Spinal cord (tissue), 10 donors: ENCODE measurements at places on chromosomes 1 and 21. TPM values are rescaled to one million over a fixed set of nuclear protein-coding genes. Genes with fewer than 3 reads are reported as not detected.

Gene DRAXIN
- 5.8 TPM for total RNA-seq

DNA sequence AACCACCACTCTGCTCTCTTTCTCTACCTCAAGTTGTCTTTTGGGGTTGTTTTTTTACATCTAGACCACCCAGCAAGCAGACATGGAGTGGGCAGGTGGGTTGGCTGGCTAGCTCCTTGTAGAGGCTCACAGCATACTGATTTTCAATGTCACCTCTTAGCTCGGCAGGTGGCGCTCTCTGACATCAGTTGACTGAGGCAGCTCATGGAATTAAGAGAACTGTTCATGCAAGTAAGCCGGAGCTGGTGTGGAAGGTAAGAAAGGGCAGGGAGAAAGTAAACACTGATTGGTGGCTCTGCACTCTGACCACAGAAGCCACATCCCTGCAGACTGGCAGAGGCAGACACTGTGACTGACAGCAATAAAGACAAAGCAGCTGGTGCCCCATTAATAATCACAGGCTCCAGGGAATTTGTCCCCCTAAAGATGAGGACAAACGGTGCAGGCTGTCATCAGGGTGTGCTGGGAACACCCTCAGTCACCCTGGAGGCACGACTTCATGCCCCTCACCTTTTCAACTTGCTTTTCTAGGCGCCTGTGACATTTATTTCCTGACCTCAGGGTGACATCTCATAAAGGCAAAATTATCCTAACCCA, 226.8 kb downstream of the LMX1A start:
- no peaks in the 10 kb centered on the region for H3K4me1 ChIP-seq
- H3K27ac ChIP-seq: no peak overlapping the region
- H3K4me3 ChIP-seq: no peak overlapping the region
- no peaks in the 10 kb centered on the region for H3K36me3 ChIP-seq
- peak; percentile 96 for DNase-seq
- no peaks in the 10 kb centered on the region for H3K27me3 ChIP-seq

GRCh38 chr1:5111581-5111980, 457.2 kb downstream of the AJAP1 start:
- H3K4me1 ChIP-seq: no peaks in the 10 kb centered on the region
- H3K36me3 ChIP-seq: no peaks in the 10 kb centered on the region
- H3K27me3 ChIP-seq: no peaks in the 10 kb centered on the region
- H3K27ac ChIP-seq: no peak overlapping the region

GRCh38 chr21:44525391-44526095, 14.5 kb downstream of the KRTAP10-1 start:
- no peaks in the 10 kb centered on the region for H3K27me3 ChIP-seq
- H3K27ac ChIP-seq: no peak overlapping the region
- no peak overlapping the region for H3K4me3 ChIP-seq
- no peaks in the 10 kb centered on the region for H3K36me3 ChIP-seq
- H3K4me1 ChIP-seq: no peaks in the 10 kb centered on the region

- no peaks in the 10 kb centered on the region for H3K36me3 ChIP-seq
- no peaks in the 10 kb centered on the region for H3K27me3 ChIP-seq
- no peak overlapping the region for H3K27ac ChIP-seq
- DNase-seq: no peak
- no peaks in the 10 kb centered on the region for H3K4me1 ChIP-seq
Observed at GRCh38 chr1:52571783-52572182, 18.9 kb upstream of the TUT4 start.

Gene SELENON
- total RNA-seq: 20.5 TPM

Gene THAP3
- total RNA-seq: 17.4 TPM

GRCh38 chr1:111212634-111213335, 12.3 kb upstream of the DENND2D start:
- H3K4me3 ChIP-seq: no peak overlapping the region
- no peaks in the 10 kb centered on the region for H3K4me1 ChIP-seq
- no peak for DNase-seq
- H3K36me3 ChIP-seq: no peaks in the 10 kb centered on the region
- no peak overlapping the region for H3K27ac ChIP-seq

Gene LAPTM5
- total RNA-seq: 13.8 TPM

DNA sequence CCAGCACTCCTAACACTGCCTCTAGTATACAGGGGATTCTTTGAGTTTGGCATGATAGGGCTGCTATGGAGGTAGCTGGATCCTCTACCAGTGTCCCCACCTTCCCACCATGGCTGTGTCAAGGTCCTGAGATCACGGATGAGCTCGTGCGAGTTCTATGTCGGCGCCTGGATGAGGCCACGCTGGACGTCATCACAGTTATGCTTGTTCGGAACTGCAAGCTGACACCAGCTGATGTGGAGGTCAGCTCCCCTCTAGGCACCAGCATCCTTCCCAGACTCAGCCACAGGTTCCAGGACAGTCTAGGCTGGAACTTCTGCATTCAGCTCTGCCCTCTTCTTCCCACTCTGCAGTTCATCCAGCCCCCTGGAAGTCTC, 15.2 kb downstream of the HYI start:
- no peak for DNase-seq
- no peak overlapping the region for H3K4me3 ChIP-seq
- no peak overlapping the region for H3K27ac ChIP-seq
- peaks cover 79% of the 10 kb centered on the region for H3K36me3 ChIP-seq

GRCh38 chr1:97159342-97159741, 437.8 kb downstream of the PTBP2 start:
- no peaks in the 10 kb centered on the region for H3K36me3 ChIP-seq
- no peaks in the 10 kb centered on the region for H3K4me1 ChIP-seq
- no peak overlapping the region for H3K27ac ChIP-seq
- no peak for DNase-seq

DNA sequence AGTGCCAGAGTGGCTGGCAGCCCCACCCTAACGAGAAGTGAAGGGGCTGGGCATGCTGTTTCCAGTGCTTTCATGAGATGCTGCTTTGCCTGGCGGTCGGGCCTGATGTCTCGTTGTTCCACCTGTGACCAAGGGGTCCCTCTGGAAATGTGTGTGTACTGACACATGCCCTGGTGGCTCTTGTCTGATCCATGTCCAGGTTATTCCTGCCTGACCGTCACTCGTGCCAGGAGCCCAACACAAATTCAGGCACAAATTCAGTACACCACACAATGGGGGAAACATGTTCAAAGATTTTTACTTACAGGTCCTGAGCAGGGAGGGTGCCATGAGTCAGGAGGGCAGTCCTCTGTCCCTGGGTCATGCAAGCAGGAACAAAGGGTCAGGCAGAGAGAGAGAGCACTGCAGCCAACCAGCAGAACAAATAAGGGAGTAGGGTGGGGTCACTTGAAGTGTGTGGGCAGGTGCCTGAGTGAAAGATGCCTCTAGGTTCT, 76.3 kb downstream of the ADARB1 start:
- peaks cover 17% of the 10 kb centered on the region for H3K36me3 ChIP-seq
- H3K4me3 ChIP-seq: no peak overlapping the region
- peaks cover 32% of the 10 kb centered on the region for H3K4me1 ChIP-seq
- no peak for DNase-seq

DNA sequence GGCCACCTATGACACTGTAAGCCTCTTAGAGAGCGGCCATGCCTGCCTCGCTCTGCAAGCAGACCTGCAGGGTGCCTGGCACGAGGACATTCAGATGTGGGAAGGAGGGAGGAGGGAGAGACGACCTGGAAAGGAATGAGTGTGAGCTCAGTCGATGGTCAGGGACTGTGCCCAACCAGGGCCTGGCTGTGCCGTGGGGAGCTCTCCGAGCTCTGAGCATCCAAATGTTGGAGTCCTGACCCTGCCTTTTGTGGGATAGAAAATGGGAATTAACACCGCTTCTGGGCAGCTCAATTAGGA, 7.3 kb downstream of the CSTB start:
- H3K36me3 ChIP-seq: peaks cover 38% of the 10 kb centered on the region
- no peak overlapping the region for H3K27ac ChIP-seq
- no peaks in the 10 kb centered on the region for H3K27me3 ChIP-seq

DNA sequence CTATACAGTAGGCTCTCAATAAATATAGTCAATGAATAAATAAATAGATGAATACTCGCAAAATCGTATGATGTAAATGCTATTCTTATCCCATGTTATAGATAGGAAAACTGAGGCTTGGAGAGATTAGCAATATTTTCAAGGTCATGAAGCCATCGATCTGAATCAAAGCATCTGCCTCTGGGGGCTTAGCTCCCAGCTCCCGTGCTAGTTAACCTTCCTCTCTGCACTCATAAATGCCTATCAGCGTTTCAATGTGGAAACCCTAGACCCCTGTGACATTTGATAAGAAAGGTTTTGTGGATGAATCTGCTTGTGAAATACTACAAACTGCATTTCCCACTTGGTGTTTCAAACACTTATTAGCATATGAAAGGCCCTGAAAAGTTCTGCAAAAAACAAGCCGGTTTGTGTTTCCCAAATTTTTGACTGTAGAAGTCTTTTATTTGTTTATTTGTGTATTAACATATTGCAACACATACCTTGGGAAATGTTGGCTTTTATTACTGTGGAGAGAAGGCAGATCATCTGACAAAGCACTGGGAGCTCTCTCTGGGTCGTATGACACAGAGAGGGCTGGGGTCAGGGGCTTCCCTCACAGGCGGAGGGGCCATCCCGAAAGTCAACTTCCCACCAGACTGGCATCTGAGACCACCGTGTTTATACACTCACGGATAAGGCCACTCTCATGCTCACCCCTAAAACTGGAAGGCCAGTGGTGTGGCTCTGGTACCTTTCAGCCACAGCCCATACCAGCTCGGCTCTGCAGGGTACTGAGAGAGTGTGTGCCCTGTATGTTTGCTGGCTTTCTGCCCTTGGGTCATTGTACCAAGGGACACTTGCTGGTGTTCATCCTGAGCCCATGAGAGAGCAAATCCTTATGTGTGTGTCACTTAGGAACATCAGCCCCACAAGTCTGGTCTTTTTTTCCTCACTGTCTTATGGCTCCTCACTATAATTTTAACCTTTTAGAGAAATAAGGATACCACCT, 993 bp upstream of the PROK1 start:
- H3K36me3 ChIP-seq: no peaks in the 10 kb centered on the region
- no peak for DNase-seq

DNA sequence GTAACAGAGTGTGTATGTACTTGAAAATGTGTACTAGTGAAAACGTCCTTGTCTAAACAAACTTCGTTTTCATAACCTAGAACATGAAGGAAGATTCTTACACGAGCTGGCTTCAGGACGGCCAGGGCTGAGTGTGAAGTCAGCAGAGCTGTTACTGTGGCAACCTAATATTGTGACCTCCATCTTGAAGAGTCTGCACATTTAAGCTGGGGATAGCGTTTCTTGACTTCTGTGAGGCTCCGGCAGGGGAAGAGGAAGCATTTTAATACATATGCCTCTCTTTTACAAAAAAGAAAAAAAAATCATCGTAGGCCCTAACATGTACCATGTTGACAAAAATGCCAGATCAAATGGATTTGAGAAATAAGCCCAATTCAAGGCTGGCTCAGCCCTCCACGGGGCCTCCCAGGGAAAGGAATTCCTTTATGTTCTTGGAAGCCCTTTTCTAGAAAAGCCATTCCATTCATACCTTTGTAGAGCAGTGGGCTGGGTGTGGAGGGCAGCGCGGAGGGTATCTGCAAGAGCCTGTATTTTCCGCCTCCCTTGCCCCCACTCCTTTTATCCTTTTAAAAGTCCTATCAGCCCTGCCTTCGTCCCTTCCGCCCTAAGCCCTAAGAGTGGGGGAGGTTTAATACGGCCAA, 51.1 kb downstream of the SIM2 start:
- H3K27ac ChIP-seq: no peak overlapping the region
- H3K4me1 ChIP-seq: peaks cover 14% of the 10 kb centered on the region
- DNase-seq: no peak
- no peak overlapping the region for H3K4me3 ChIP-seq

DNA sequence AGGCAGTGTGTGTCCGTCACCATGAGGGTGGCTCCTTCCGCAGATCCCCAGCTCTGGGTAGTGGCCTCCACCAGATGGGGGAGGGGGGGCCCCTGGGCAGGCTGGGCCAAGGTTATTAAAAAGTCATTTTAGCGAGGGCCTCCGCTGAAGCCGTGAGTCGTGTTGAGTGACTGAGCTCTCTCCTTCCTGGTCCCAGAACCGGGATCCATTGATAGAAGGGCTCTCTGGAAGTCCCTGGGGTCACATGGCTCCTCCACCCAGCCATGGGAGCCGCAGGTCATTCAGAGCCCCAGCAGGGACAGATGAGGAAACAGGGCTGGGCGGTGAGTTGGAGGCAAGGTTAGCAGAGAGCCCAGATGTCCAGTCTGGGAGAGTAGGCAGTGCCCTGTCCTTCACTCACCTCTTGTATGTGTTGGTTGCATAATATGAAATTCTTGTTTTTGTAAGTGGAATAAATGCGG, 12.9 kb downstream of the MIIP start:
- peaks cover 17% of the 10 kb centered on the region for H3K4me1 ChIP-seq
- H3K4me3 ChIP-seq: no peak overlapping the region
- H3K27ac ChIP-seq: no peak overlapping the region
- H3K27me3 ChIP-seq: no peaks in the 10 kb centered on the region

GRCh38 chr1:206589206-206589605, 23.1 kb downstream of the EIF2D start:
- no peak for DNase-seq
- no peaks in the 10 kb centered on the region for H3K27me3 ChIP-seq
- peaks cover 2% of the 10 kb centered on the region for H3K4me1 ChIP-seq
- peaks cover 48% of the 10 kb centered on the region for H3K36me3 ChIP-seq

- H3K27me3 ChIP-seq: no peaks in the 10 kb centered on the region
- H3K27ac ChIP-seq: no peak overlapping the region
- no peaks in the 10 kb centered on the region for H3K36me3 ChIP-seq
- H3K4me1 ChIP-seq: no peaks in the 10 kb centered on the region
Observed at GRCh38 chr1:26081267-26082019, 14.0 kb upstream of the TRIM63 start.

DNA sequence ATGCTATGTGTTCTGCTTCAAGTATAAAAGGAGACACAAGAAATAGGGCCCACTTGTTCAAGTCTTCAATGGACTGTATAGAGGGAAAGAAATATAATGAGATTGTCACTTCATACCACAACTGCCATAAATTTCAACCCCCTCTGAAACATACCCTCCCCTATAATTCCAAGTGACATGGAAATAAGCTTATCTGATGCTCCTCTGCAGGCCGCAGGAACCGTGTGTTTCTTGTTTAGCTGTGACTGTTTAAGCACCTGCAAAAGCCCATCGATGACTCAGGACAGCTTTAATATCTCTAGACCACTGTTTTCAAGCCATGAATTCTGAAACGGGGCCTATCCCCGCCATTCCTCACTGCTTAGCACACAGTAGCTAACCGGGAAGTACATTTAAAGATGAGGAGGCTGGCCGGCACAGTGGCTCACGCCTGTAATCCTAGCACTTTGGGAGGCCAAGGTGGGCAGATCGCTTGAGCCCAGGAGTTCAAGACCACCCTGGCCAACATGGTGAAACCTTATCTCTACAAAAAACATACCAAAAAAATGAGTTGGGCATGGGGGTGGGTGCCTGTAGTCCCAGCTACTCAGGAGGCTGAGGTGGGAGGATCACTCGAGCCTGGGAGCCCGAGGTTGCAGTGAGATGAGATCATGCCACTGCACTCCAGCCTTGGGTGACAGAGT, 4.2 kb downstream of the HLCS start:
- peaks cover 21% of the 10 kb centered on the region for H3K36me3 ChIP-seq
- H3K27ac ChIP-seq: no peak overlapping the region
- peaks cover 12% of the 10 kb centered on the region for H3K4me1 ChIP-seq
- no peak overlapping the region for H3K4me3 ChIP-seq
- H3K27me3 ChIP-seq: no peaks in the 10 kb centered on the region

- DNase-seq: no peak
- no peak overlapping the region for H3K4me3 ChIP-seq
- H3K27ac ChIP-seq: no peak overlapping the region
- no peaks in the 10 kb centered on the region for H3K27me3 ChIP-seq
Observed at GRCh38 chr1:152645146-152645545, 18.0 kb upstream of the LCE2D start.
